ENCODE measurements at places on chromosomes 1 and 21.
A peak's percentile ranks its signal among the peaks of the same experiment; 100 is the strongest.

DNA sequence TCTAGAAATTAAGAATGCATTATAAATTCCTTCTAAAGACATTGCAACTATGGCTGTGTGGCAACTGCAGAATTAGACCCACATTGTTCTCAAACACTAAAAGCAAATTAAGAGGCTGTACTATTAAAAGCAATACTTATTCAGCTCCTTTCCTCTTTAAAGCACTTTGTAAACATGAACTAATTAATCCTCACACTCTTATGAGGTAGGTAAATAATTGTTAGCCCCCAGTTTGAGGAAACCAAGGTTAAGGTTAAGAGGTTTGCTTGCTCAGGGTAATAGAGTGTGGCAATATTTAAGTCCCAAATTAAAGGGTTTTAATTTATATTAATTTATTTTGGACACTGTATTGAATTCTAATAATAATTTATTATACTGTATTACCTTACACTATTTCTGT, 553.8 kb downstream of the LRRIQ3 start:
- no peak for DNase-seq

DNA sequence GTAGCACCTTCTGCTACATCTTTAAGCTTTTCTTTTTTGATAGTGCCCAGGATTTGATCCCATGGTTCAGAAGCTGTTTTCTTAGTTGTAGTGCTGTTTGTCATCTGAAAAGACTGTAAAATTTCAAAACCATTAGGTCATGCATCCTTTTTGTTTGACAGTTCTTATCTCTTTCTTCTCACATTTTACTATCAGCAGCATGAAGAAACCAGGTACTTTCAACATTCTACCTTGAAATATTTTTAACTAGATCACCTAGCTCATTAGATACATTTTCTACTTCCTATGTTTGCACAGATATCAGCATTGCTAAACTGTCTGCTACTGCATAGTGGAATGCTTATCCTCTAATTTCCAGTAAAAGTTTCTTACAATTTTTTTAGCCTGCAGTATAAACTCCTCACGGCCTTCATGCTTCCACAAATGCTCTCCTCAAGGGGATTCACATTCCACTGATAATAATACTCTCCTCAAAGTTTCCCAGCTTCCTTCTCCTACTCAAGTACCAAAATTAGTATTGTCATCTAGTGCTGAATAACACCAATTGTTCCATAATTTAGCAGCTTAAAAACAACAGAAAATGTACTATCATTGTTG, 243.9 kb upstream of the ZRANB2 start:
- no peak for DNase-seq

- DNase-seq: no peak
Observed at GRCh38 chr1:57489358-57490036, 65.6 kb upstream of the DAB1 start.

- no peak for DNase-seq
Observed at GRCh38 chr1:3127738-3128137, 58.7 kb downstream of the PRDM16 start.

GRCh38 chr1:14606632-14607031, 8.1 kb downstream of the KAZN start:
- DNase-seq: no peak

- no peak for DNase-seq
Observed at GRCh38 chr1:24379733-24380315, 33.8 kb downstream of the STPG1 start.

GRCh38 chr1:53518775-53519174, 59.6 kb downstream of the DMRTB1 start:
- no peak for DNase-seq

DNA sequence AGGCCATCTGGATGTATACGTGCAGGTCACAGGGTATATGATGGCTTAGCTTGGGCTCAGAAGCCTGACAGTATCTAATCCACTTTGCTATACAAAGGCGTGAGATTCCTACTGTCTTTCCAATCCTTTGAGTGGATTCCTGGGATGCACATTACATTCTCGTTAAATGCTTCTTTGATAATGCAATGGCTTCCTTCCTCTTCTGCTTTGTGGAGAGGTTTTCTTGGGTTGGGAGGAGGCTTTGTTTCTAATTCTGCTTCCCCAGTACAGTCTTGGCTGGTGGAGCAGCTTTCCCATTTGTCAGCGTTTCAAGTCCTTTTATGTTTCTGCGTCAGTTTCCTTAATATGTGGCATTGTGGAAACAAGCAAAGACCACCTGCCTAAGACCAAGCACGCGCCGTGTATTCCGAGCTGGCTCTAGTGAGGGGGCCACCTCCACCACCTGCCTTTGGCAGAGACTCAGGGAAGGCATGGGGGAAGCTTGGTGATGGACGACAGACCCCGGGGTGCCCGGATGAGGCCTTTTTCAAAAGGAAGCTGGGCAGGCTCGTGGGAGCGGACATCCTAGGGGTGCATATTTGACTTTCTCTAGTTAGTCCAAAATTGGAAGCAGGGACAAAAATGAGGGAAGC, 72.7 kb downstream of the WDR4 start:
- DNase-seq: no peak

DNA sequence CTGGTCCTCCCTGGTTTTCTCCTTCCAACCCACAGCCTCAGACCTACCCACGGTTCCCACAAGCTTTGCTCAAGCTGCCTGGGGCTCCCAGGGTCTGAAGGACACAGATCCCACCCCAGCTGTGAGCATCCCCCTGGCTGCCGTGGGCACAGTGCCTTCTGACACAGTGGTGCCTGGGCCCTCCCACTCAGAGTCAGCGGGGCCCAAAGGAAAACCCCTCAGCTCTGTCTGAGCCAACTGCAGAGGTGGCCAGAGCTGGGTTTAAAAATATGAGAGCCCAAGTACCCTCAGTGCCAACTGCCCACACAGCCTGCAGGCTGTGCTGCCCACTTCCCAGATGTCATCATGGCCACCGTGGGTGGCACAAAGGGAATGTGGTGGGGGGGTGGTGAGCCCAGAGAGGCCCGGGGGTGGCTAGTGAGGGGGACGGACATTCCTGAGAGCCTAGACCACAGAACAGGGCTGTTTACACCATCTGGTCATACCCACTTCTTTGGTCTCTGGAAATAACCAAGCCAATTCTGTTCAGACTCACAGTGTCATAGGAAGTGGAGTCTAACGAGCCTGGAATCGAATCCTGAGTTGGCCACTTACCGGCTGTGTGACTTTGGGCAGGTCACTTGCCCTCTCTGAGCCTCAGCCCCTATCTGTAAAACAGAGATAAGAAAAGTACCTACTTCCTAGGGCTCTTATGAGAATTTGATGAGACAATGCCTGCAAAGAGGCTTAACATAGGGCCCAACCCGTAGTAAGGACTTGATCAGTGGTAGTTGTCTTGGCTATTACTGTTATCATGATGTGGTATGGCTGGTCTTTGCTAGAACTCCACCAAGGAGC, 85.5 kb downstream of the CAMK2N1 start:
- DNase-seq: no peak

DNA sequence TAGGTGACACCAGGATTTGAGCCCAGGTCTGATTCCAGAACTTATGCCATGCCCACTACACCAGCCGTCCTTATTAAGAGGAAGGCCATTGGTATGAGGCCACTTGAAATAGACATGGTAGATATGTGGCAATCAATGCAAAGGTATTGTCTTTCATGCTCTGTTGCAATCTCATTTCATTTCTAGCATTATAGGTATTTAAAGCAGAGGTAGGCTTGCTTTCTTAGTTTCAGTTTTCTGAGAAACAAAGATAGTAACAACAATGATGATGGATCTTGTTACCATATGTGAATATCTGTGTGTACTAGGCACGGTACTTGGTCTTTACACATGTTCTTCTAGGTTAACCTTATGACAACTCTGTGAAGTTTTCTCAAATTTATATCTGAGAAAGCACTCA, 113.1 kb downstream of the FGGY start:
- no peak for DNase-seq

DNA sequence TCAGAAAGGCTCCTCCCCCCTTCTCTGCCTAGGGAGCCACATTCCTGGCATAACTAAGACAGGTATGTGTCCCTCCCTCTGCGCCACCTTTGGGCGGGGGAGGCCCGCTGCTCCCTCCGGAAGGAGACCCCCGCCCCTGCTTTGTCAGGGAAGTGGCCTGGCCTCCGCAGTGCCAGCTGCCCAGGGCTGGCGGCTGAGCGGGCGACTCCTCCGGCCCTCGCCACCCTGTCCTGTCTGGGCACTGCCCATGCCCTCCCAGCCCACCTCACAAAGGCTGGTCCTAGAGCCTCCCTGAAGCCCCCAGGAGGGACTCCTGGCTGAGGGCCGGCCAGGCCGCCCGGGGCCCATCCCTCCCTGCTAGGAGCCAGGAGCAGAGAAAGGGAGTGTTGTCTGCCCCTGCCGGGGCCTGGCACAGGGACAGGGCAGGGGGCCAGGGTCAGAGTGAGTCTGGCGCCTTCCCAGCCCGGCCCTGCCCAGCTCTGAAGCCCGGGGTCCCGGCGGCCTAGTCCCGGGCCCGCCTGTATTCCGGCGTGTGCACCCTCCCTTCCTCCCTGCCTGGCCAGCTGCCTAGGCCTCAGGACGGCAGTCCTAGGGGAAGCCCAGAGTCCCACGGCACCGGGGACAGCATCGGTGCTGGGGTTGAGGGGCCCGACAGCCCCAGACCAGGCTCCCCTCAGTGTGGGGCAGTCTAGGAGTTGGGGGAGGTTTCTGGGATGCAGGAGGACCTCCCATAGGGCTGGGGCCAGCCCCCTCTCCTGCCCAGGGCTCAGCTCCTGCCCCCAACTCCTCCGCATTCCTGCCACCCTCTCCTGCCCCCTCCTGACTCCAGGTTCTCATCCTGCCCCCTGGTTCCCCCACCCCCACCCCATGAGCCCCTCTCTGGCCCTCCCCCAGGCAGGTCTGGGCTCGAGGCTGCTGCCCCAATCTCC, 5.1 kb downstream of the AGRN start:
- DNase-seq: peak; percentile 44

- DNase-seq: no peak
Observed at GRCh38 chr1:33460144-33460543, 12.3 kb upstream of the ZSCAN20 start.

DNA sequence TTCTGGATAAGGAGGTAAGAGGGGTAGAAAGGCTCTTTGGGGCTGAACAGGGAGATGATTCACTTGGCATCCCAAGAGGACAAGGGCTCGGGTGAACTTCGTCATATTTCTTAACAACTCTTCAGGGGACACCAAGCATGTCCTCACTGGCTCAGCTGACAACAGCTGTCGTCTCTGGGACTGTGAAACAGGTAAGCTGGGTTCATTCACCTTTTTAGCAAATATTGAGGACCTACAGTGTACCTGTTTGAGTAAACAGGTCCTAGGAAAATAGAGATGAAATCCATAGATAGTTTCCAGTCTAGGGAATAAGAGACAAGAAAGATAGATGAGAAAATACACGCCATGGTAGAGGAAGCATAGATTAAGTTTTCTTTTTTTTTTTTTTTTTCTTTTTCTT, 2.1 kb downstream of the EIF3I start:
- no peak for DNase-seq

GRCh38 chr1:54651608-54652007, 10.0 kb downstream of the MROH7 start:
- DNase-seq: no peak

DNA sequence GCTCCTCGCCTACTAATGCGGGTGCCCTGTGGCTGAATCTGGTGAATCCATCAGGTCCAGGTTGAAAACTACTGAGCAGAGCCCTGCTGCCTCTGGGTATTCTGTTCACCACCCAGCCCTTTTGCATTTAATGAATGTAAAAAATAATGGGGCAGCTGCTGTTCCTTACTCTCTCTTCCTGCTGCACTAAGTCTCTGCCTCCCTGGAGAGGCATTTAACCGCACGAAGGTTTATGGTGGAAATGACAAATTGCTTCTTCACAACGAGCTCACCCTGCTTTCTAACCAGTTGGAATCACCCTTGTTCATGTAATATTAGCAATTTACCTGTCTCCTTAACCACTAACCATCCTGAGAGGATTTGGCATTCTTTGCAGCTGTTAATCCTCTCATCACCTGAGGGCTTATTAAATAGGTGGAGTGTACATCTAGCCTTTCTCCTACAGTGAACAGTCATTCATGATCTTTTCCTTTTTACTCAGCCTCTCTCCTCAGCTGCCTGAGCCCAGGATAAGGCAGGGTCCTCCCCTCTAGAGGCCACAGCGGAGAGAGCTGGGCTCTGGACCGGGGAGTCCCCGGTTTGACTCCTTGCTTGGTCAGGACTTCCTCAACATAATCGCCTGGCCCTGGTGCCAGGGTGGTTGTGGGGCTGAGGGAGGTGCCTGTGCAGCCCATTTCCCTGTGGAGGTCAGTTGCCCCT, 97.6 kb downstream of the NOS1AP start:
- DNase-seq: no peak

- no peak for DNase-seq
Observed at GRCh38 chr21:16454399-16454798, 724.6 kb downstream of the USP25 start.

DNA sequence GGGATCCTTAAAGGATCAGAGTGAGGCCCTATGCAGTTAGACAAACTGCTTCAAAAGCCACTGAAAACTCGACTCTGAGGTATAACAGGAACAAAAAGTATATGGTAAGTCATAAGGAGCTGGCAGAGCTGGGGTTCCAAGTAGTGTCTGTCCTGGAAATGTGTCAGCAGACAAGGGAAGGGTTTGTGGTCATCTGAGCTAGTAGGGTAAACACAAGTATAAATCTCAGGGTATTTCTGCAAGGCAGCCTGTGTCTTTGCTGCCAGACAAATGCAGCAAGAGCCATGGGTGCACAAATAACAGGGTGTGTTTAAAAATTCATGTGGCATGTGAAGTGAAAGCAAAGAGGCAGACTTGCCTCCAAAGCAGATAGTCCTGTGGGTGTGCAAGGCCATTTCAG, 759.0 kb upstream of the ADAMTS5 start:
- no peak for DNase-seq

- DNase-seq: no peak
Observed at GRCh38 chr1:181405584-181405983, 77.7 kb upstream of the CACNA1E start.

GRCh38 chr1:90963651-90964050, 58.2 kb downstream of the ZNF644 start:
- DNase-seq: no peak

- DNase-seq: no peak
Observed at GRCh38 chr1:90325168-90325567, 330.3 kb downstream of the ZNF326 start.

DNA sequence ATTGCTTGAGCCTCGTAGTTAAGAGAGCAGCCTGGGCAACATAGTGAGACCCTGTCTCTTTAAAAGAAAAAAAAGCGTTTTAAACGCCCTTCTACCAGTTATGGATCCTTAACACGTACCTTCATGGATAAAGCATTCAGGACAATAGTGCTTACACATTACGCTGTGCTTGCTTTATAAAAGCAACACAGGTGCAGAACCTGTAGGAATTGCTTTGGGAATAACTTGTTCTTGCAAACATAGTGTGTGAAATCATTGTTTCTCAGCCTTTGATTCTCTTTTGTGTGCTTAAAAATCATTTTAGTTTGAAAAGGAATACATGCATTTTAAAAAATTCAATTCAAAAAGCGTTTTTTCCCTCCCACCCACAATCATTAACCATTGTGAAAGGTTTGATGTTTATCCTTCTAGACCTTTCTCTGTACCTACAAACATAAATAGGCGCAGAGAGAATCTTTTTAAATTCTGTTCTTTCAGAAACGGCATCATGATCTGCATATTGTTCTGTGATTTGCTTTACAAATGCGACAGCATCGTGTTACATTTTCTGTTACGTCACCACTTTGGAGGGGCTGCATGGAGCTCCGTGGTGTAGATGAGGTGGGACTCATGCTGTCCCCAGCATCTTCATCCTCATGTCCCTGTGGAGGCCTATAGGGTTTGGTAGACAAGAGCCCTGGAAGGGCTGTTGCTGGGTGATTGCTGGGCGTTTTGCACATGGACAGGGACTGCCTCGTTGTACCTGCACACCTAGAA, 54.6 kb downstream of the SPSB1 start:
- DNase-seq: no peak

GRCh38 chr21:46066591-46067331, 31.2 kb upstream of the COL6A2 start:
- DNase-seq: no peak

GRCh38 chr1:76418531-76418930, 344.0 kb downstream of the ST6GALNAC3 start:
- DNase-seq: no peak

Measured in nucleus accumbens (tissue), 56 donors.